ENCODE measurements at places on chromosomes 13 and 19. TPM values are rescaled to one million over a fixed set of nuclear protein-coding genes. Genes with fewer than 3 reads are reported as not detected.
A peak's percentile ranks its signal among the peaks of the same experiment; 100 is the strongest.

DNA sequence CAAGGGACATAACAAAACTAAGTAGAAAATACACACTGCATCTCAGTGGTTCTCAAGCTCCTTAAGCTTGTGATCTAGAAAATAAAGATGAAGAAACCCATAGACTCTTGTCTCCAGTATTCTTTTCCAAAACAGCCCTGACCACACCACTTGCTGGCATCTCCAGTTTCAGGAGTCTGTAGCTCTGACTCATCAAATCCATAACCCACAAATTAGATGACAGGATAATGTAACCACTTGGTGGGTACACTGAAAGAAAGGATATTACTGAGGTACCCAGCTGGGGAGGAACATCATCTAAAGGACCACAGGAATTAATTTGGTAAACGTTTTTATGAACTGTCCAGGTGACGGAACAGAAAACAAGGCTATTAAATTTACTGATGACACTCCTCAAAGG lies 214.7 kb downstream of the VWA8 start:
- H3K27ac ChIP-seq = no peak overlapping the region
- no peaks in the 10 kb centered on the region for H3K27me3 ChIP-seq
- DNase-seq = no peak

DNA sequence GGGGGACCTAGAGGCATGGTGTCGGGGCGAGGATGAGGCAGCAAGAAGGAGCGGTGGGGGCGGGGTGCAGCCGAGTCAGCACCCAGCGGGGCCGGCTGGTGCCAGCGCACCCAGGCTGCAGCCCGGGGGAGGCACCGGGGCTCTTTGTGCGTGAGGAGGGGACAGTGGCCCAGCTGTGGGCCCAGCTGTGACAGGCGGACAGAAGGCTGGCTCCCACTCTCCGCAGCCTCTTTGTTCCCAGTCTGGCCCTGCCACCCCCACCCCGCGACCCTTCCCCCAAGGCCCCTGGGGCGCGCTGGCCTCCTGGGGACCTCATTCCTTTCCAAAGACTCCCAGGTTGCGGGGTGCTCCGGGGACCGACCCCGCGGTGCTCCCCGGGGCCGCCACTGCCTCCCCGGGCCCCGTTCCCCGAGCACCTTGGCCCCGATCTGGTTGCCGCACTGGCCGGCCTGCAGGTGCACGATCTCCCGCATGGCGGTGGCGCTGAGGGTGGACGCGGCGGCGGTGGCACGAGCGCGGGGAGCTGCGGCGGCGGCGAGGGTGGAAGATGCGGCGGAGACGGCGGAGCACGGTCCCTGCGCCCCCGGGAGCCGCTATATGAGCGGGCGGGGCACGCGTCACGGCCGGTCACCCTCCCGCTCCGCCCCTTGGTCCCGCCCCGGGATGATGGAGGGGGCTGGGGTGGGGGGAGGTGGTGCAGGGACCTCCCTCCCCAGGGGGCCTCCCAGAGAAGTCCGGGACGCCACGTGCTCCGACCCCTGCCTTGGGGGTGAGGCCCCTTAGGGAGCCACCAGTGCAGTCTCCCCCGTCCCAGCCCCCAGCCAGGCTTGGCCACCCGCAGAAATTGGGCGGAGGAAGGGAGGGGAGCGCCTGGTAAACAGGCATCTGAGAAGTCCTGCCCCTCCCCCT lies at the start of gene TUBB4A:
TSS of gene TUBB4A (minus strand) at position 570 of the 909 bp plus-strand sequence. CDS start at position 473, 97 bp downstream.
- no peak within 1 kb of the TSS for H3K27ac ChIP-seq
- no peaks in the 10 kb centered on the region for H3K27me3 ChIP-seq
- no peaks in the 10 kb centered on the region for H3K36me3 ChIP-seq
- H3K4me3 ChIP-seq = no peak within 1 kb of the TSS
- no peak for DNase-seq

GRCh38 chr13:112759827-112760226 lies 70.0 kb downstream of the ATP11A start:
- peaks cover 35% of the 10 kb centered on the region for H3K4me1 ChIP-seq
- H3K27ac ChIP-seq = no peak overlapping the region
- no peak for DNase-seq
- H3K27me3 ChIP-seq = no peaks in the 10 kb centered on the region

DNA sequence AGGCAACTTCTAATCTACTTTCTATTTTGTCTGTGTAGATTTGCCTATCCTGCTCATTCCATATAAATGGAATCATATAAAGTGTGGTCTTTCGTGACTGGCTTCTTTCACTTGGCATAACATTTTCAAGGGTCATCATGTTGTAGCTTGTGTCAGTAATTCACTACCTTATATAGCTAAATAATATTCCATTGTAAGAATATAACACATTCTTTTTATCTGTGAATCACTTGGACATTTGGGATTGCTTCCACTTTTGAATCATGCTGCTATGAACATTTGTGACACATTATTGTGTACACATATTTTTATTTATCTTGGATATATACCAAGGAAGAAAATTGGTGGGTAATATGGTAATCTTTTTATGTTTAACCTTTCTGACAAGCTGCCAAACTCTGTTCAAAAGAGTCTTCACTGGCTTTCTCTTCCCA lies 89.0 kb upstream of the CSNK1A1L start:
- no peaks in the 10 kb centered on the region for H3K36me3 ChIP-seq
- no peak for DNase-seq
- no peak overlapping the region for H3K4me3 ChIP-seq

- no peaks in the 10 kb centered on the region for H3K36me3 ChIP-seq
- H3K4me1 ChIP-seq = no peaks in the 10 kb centered on the region
- no peak overlapping the region for H3K4me3 ChIP-seq
- no peak for DNase-seq
- H3K27ac ChIP-seq = no peak overlapping the region
Observed at GRCh38 chr13:40568246-40569023, 98.0 kb downstream of the FOXO1 start.

GRCh38 chr19:4337906-4338440 lies 654 bp downstream of the STAP2 start:
- no peaks in the 10 kb centered on the region for H3K36me3 ChIP-seq
- peak overlapping the region; percentile 64 for H3K4me3 ChIP-seq
- no peaks in the 10 kb centered on the region for H3K4me1 ChIP-seq
- H3K27me3 ChIP-seq = no peaks in the 10 kb centered on the region

- 0 out of 2 replicates have a peak, but pooled peaks cover 8% of the 10 kb centered on the region for H3K4me1 ChIP-seq
- H3K27ac ChIP-seq = no peak overlapping the region
- no peaks in the 10 kb centered on the region for H3K27me3 ChIP-seq
- peak; percentile 31 for DNase-seq
- no peak overlapping the region for H3K4me3 ChIP-seq
Observed at GRCh38 chr13:87999240-87999700, 328.1 kb downstream of the SLITRK5 start.

- no peaks in the 10 kb centered on the region for H3K4me1 ChIP-seq
- no peak overlapping the region for H3K4me3 ChIP-seq
Observed at GRCh38 chr13:74129500-74130191, 4.6 kb downstream of the KLF12 start.

- H3K27ac ChIP-seq = no peak overlapping the region
- H3K4me1 ChIP-seq = no peaks in the 10 kb centered on the region
- H3K27me3 ChIP-seq = no peaks in the 10 kb centered on the region
- no peak overlapping the region for H3K4me3 ChIP-seq
- no peak for DNase-seq
- no peaks in the 10 kb centered on the region for H3K36me3 ChIP-seq
Observed at GRCh38 chr13:77429320-77430142, 102.6 kb upstream of the MYCBP2 start.

GRCh38 chr19:45119582-45119981 lies 26.6 kb downstream of the PPP1R37 start:
- H3K27ac ChIP-seq = no peak overlapping the region
- peaks cover 37% of the 10 kb centered on the region for H3K4me1 ChIP-seq
- H3K27me3 ChIP-seq = no peaks in the 10 kb centered on the region
- no peaks in the 10 kb centered on the region for H3K36me3 ChIP-seq
- no peak for DNase-seq

- H3K27ac ChIP-seq = peak overlapping the region; percentile 82
- peak overlapping the region; percentile 86 for H3K4me3 ChIP-seq
- H3K4me1 ChIP-seq = peaks cover 20% of the 10 kb centered on the region
- peaks cover 13% of the 10 kb centered on the region for H3K36me3 ChIP-seq
- DNase-seq = no peak
- no peaks in the 10 kb centered on the region for H3K27me3 ChIP-seq
Observed at GRCh38 chr19:10653482-10653731, 739 bp upstream of the ILF3 start.

- no peaks in the 10 kb centered on the region for H3K4me1 ChIP-seq
- no peaks in the 10 kb centered on the region for H3K36me3 ChIP-seq
- no peak for DNase-seq
- no peak overlapping the region for H3K27ac ChIP-seq
Observed at GRCh38 chr19:57587529-57587928, 3.6 kb downstream of the ZIK1 start.

- no peaks in the 10 kb centered on the region for H3K4me1 ChIP-seq
- no peak overlapping the region for H3K4me3 ChIP-seq
- no peaks in the 10 kb centered on the region for H3K27me3 ChIP-seq
- DNase-seq = no peak
Observed at GRCh38 chr19:7115721-7116120, 46.2 kb downstream of the ZNF557 start.

DNA sequence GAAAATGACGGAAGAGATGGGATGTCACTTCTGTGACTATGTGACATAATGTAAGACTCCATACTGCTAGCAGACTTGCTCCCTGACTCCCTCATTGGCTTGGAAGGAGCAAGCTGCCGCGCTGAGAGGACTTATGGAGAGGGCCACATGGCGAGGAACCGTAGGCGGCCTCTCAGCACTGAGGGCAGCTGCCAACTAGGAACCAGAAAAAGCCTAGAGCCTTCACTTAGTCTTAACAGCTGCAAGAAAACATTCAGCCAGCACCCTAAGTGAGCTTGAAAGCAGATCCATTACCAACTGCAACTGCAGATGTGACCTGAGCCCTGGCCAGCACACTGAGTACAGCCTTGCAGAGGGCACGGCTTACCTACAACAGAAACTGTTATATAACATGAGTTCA lies 33.9 kb downstream of the USP12 start:
- H3K4me3 ChIP-seq = no peak overlapping the region
- H3K27ac ChIP-seq = no peak overlapping the region
- H3K27me3 ChIP-seq = no peaks in the 10 kb centered on the region
- peaks cover 4% of the 10 kb centered on the region for H3K36me3 ChIP-seq
- no peaks in the 10 kb centered on the region for H3K4me1 ChIP-seq

DNA sequence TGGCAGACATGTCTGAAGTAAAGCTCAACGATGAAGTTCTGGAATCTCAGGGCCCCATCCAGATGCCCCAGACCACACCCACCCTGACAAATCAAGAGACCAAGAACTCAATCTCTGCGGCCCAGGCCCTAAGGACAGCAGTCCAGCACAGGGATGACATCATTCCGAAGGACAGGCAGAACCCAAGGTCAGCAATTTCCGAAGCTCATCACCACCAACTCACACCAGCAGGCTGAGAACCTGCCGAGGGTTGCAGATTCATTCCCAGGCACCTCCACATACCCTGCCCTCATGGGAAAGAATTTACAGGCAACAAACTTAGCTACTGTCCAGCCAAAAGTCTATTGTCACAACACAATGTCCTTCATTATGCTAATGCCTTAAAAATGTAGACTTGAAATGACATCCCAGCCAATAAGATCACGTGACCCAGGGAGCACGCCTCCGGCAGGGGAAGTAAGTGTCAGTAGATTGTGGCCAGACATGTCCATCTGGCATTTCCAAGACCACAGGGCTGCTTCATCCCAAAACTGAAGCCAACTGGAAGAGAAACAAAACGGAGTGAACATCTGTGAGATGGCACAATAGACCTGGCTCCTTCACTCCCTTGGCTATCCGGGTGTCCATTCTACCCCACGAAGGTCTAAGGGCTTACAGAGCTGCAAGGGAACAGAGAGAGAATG lies 98.8 kb downstream of the CRYL1 start:
- DNase-seq = no peak
- no peaks in the 10 kb centered on the region for H3K36me3 ChIP-seq
- no peaks in the 10 kb centered on the region for H3K4me1 ChIP-seq
- no peak overlapping the region for H3K27ac ChIP-seq

DNA sequence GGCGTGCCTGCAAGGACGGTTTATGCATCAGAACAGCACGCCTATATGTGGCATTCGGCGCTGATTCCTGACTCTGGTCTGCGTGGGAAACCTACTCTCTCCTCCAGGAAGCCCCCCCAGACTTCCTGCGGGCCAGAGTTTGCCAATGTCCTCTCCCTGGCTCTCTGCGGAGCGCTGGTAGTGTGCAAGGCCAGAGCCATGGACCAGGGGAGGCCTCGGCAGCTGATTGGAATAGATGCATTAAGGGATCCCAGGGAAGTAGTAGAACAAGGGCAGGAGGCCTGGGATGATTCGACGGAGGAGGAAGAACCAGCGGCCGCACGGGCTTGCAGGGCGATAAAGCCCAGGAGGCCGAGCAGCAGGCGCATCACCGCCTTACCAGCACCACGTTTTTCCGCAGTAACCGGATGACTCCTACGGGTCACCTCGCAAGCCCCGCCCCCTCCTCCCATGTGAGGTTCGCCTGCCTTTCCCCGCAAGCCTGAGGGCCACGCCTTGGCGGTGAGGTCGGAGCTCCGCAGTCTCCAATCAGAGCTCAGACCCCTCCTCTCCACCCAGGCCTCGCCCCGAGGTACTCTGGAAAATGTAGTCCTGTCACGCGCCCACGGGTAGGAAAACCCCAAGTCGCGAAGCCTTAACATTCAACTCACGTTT lies 5.0 kb downstream of the CLEC11A start:
- no peaks in the 10 kb centered on the region for H3K4me1 ChIP-seq
- no peak for DNase-seq
- peaks cover 69% of the 10 kb centered on the region for H3K27me3 ChIP-seq
- no peak overlapping the region for H3K27ac ChIP-seq

GRCh38 chr19:496986-497385 lies 700 bp downstream of the MADCAM1 start:
- no peaks in the 10 kb centered on the region for H3K27me3 ChIP-seq
- H3K27ac ChIP-seq = no peak overlapping the region
- no peak overlapping the region for H3K4me3 ChIP-seq
- no peak for DNase-seq
- H3K36me3 ChIP-seq = no peaks in the 10 kb centered on the region
- H3K4me1 ChIP-seq = no peaks in the 10 kb centered on the region

DNA sequence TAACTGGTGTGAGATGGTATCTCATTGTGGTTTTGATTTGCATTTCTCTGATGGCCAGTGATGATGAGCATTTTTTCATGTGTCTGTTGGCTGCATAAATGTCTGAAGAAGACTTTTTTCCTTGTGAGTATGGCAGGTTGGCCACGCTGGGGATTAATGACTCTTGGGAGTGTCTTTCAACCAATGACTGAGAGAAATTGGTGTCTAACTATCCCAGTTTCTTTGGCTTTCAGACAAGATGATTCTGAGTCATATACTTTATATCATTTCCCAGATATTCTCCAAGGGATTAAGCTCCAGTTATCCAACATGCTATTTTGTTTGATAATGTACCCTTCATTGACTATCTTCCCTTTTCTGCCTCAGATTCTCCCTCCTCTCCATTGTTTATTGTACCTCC lies 35.5 kb upstream of the CSNK1A1L start:
- H3K27ac ChIP-seq = no peak overlapping the region
- no peaks in the 10 kb centered on the region for H3K27me3 ChIP-seq
- no peak overlapping the region for H3K4me3 ChIP-seq
- no peaks in the 10 kb centered on the region for H3K36me3 ChIP-seq
- H3K4me1 ChIP-seq = no peaks in the 10 kb centered on the region
- DNase-seq = no peak

GRCh38 chr13:66087269-66087710 lies 1142.8 kb downstream of the PCDH9 start:
- no peak for DNase-seq
- no peaks in the 10 kb centered on the region for H3K27me3 ChIP-seq
- H3K27ac ChIP-seq = no peak overlapping the region
- H3K4me1 ChIP-seq = no peaks in the 10 kb centered on the region
- no peak overlapping the region for H3K4me3 ChIP-seq

- H3K4me1 ChIP-seq = no peaks in the 10 kb centered on the region
- peaks cover 3% of the 10 kb centered on the region for H3K27me3 ChIP-seq
- no peak for DNase-seq
- H3K4me3 ChIP-seq = no peak overlapping the region
- no peaks in the 10 kb centered on the region for H3K36me3 ChIP-seq
Observed at GRCh38 chr13:76499891-76500290, 386.3 kb downstream of the KCTD12 start.

Gene N4BP2L1
- total RNA-seq = 3.0 TPM

Gene LEUTX
- total RNA-seq = not detected
